Cardiac muscle cell (in vitro differentiated cells and primary cell): ENCODE measurements at places on chromosomes 2 and 18.

DNA sequence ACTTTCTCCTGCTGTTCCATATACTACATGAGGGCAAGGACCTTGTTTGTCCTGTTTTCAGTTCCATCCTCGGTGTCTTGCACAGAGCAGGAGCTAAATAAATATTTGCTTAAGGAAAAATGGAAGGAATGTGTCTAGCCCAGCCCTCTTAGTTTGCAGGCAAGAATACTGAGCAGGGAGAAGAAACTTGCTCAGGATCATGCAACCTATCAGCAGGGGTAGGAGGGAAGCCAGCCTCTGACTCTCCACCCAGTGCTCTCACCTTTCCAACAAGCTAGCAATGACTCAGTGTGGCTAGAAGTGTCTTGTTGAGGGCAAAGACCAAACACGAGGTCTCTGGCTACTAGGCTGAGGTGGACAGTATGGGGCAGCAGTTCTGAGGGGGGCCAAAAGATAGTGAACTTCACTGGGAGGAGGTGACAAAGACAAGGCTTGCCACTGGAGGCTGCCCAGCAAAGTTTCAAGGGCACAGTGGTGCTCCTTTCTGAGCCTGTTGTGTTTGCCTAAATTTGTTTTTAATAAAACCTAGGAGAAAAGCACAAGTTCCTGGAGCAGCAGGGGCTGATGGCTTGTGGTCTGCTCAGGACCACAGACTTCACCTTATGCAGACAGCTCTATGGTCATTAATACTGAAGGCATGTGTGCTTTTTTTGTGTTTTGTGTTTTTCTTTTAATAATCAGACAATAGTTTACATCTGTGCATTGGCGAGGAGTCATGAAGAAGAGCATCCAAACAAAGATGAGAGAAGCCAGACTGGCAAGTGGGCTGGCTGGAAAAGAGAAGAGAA is 49.1 kb upstream of the CTAGE1 start:
- DNase-seq = peak; percentile 67

- DNase-seq = no peak
Measured at GRCh38 chr2:200616656-200617055, 30.8 kb downstream of the AOX1 start.

DNA sequence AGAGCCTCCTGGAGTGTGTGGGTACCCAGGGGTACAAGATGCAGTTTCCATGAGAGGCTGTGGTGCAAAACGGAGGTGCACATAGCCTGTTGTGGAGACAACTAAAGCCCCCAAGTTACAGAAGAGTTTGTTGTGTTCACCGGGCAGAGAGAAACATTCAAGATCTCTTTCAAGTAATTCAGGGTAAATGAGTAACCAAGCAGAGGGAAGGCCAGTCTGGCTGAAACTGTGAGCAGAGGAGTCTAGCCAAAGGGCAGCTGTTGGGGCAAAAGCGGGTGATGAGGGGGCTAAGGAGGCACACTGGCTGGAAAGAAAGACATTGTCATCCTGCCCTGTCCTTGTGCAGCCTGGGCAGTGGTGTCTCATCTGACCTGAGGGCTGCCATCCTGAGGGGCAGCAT is 52.0 kb downstream of the CXCR4 start:
- no peak for DNase-seq

DNA sequence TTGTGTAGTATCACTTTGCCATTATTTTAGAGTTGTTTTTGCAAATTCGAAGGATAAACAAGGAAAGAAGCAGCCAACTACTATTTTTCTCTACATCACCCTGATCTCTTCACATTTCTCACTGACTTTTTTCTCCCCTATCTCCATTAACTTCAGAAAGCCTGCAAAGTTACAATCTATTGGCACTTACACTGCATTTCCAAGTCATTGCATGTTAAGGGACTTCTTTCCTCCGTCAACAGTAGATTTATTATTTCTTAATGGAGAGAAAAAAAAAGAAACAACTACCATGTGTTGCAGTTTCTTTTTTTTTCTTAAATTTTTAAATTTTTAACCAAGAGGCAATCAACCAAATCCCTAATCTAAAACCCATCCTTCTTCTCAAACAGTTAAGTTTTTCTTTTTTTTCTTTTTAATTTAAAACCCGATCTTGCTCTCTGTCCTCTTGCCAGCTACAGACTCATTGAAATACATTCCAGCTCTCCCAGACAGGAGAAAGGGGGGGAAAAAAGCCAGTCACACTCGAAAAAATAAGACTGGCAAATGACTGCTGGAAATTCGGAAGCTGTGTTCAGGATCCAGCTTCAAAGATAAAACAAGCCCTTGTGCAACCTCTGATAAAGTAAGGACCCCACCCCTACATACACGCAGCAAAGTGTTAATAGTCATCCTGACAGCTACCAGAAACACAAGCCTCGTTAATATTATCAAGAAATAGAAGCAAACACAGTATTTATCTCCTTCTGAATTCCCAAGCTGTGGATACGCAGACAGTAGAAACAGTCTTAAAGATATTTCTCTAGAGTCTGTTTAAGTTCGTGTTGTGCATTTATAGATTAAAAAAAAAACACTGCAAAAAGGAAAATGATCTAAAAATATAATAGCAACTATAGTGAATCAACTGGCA is 1.3 kb downstream of the LRRTM4 start:
- no peak for DNase-seq

DNA sequence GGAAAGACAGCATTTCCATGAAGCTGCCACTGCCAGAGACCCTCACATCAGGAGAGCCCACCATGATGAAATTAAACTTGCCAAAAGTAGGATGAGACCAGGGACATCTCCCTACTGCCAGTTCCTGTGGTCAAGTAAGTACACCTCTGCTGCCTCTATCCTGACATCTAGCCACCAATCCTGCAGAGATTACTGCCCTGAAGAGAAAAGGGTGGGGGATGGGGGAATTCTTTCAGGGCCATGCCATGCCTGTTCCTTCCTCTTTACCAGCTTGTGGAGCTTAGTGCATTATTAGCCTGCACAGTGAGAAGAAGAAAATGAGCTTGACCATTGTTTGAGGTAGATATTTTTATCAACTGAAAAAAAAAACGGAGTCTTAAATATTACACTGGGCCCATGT is 397.2 kb upstream of the CDH2 start:
- DNase-seq = no peak

DNA sequence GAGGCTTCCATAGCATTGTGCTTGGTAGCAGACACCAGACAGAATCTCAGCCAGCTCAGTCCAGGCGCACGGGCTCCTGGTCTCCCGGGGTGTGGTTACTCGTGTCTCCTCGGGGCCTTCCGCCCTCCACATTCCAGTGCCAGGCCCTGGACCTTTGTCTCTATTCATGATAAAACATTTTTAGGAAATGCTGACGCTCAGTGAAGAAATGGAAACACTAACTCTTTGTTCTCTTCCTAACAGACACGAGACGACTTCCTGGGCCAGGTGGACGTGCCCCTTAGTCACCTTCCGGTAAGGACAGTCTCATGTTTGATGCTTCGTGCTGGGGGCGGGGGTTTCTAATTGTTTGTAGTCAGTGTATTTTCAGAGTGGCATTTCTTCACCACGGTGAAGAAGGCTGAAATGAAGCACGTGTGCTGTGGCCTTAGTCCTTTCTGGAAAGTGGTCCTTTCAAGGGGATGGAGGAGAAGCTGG is 271.8 kb downstream of the NEDD4L start:
- DNase-seq = peak; percentile 10

- DNase-seq = no peak
Measured at GRCh38 chr2:144518748-144519596, 947 bp downstream of the ZEB2 start.

DNA sequence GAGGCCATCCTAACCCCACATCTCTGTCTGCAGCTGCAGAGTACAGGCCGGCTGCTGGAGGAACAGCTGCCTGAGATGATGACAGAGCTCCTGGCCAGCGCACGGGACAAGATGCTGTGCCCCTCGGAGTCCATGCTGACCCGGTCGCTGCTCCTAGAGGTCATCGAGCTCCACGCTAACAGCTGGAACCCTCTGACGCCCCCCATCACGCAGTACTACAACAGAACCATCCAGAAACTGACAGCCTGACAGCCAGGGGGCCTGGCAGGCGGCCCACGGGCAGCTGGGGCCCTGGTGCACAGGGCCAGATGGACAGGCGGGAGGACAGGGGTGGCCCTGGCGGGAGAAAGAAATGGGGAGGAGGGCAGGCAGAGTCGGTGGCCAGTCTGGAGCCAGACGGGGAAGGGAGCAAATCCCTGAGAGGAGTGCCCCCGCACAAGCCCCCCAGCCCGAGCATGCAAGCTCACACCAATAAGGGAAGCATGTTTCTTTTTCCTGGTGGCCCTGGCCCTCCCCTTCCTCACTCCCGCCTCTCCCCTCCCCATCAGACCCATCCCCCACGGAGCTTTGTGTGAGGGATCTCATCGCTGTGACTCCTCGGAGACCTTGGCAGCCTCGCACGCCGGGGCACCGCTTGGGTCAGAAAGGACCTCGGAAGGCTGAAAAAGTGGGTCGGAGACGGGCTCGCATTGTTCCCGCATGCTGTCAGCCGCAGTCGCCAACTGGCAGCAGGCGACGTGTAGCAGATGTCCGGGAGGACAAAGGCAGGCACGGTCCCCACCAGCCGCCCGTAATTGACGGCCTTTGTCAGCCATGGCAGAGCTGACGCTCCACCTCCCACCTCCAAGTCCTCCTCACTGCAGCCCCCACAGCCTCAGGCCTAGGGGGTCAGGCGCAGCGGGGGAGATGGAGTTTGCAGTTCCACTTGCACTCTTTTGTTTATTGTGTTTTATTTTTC is 91.2 kb downstream of the SMAD7 start:
- DNase-seq = no peak

DNA sequence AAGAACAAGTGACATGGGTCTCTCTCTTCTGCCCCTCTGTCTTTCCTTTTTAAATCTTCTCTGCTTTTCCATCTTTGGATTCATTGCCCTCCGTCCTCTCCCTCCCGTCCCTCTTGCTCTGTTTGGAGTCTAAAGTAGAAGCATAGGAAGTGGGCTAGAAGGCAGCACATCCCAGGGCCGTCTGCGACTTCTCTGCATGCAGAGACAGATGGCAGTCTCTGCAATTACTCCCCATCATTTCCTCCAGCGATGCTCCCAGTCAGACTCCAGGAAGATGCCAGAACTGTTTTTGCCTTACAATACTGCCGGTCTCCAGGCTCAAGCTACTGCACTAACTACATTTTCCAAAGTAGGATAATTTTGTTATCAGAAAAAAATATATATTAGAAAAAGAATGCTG is 35.2 kb upstream of the LPIN2 start:
- DNase-seq = no peak

- DNase-seq = peak; percentile 65
Measured at GRCh38 chr2:161170958-161171932, 11.0 kb downstream of the TANK start.

- DNase-seq = no peak
Measured at GRCh38 chr2:43230951-43231827, 4.8 kb upstream of the ZFP36L2 start.

- DNase-seq = no peak
Measured at GRCh38 chr2:12221584-12221983, 475.2 kb downstream of the LPIN1 start.

DNA sequence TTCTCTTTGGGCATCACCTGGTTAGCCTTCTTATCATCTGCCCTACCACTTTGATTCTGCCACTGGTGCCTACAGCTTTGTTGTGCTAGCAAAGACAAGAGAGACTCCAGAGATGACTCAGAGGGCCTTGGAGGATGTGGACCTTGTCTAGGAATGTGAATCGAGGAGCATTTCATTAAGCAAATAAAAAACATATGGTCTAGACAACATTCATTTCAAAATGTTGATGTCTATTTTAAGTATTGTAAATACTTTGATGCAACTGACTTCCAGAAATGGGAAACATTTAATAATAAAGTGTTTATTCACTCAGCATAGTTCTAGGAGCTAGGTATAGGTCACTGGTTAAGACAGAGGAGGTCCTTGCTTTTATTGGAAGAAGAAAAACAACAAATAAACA is 195.5 kb downstream of the CDCA7 start:
- no peak for DNase-seq

GRCh38 chr2:155250800-155251199 is 552.3 kb downstream of the KCNJ3 start:
- no peak for DNase-seq

- DNase-seq = no peak
Measured at GRCh38 chr2:207333599-207334300, 168.0 kb upstream of the KLF7 start.

- DNase-seq = peak; percentile 70
Measured at GRCh38 chr2:165239230-165239629, at the start of gene SCN2A. SCN2A (plus strand) TSS chr2:165239414; CDS start chr2:165295824, 56,410 bp downstream.

DNA sequence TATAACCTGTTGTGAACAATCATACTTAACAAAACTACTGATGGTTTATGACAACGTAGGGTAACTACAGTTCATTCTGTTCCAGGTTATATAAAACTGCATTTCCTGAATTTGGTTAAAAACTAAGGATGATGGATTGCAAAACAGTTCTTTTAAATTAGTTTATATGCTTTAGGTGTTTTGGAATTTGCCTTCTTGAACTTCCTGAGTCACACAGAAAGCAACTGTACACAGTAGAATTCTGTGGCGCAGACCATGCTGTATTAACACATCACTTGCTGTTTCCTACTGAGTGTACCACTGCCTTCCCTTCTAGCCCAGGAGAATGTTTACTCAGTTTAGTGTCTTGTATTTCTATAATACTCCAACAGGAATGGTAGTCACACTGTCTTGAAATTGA is 19.4 kb downstream of the ITGB1BP1 start:
- no peak for DNase-seq

DNA sequence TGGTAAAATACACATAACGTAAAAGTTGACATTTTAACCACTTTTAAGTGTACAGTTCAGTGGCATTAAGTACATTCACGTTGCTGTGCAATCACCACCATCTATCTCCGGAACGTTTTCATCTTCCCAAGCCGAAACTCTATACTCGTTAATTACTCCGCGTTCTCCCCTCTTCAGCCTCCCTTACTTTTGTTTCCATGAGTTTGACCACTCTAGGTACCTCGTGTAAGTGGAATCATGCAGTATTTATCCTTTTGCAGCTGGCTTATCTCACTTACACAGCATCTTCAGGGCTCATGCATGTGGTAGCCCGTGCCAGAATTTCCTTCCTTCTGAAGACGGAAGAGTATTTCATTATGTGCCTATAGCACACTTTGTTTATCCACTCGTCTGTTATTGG is 225.2 kb downstream of the SLC4A3 start:
- DNase-seq = no peak

DNA sequence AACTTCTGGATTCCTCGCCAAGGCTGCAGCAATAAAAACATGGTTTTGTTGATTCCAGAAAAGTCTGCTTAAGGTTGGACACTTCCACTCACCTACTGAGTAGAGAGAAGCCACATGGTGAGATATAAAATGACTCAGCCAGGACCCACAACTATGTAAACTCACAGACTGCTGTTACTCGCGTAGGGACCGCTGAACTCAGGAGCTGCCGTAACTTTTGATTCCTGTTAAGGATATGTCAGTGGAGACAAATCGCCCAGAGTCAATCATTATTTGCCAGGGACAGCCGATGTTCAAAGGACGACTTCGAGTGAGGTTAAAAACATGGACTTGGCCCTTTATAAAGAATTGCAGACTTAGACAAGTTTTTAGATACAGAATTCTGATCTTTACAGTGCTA is 25.6 kb downstream of the CYB5A start:
- no peak for DNase-seq

DNA sequence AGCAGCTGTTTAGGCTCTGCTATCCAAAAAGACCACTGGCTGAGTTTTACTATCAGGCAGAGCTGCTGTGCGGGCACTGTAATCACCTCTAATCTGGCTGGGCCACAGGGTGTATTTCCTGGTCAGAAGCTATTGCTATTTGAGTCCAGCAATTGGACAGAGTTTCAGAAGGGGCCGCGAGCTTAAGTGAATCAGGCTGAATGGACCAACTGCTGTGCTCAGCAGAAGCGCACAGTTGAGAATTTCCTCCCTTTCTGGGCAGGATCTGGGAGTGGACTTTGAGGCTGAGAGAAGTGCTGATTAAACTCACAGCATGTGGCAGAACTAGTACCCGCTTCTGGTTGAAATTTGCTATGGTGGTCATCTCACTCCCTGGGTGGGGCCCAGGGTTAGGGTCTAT is 251.8 kb downstream of the INSIG2 start:
- no peak for DNase-seq
